ENCODE measurements at places on chromosomes 7 and 10.

GRCh38 chr10:131043039-131043691, 268.4 kb downstream of the TCERG1L start:
- no peak for DNase-seq

DNA sequence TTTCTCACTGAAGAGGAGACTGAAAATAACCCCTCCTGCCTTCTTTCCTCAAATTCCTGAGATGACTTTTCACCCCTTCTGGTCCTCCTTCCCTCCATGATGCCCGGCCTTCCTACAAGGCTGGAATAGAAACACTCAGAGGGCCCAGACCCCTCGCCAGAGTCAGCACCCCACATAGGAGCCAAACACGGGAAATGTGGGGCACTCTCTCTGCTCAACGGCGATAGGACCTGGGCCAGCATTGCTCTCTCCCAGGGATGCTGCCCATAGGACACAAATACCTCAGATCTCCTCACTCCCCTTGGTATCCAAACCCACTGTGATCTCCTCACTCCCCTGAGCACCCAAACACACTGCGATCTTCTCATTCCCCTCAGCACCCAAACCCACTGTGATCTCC, 7.4 kb downstream of the CFAP46 start:
- no peak for DNase-seq

GRCh38 chr7:20466543-20467021, 135.9 kb downstream of the ITGB8 start:
- no peak for DNase-seq

DNA sequence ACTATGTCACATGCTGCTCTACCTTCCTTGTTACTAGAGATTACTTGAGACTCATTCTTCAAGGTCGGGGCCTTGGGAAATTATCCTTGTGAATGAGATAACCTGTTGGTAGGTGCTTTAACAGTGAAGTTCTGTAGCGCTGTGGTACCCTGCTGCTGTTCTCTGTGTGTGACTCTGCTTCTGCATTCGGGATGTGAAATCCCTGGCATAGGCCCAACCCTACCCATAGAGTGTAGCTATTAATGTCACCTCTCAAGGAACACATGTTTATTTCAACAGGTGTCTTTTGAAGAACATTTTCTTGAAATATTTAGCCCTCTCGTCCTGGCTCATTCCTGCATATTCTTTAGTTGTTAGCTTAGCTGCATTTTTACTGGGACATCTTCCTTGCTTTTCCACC, 41.8 kb upstream of the TMEM236 start:
- DNase-seq = no peak

- DNase-seq = no peak
These were observed 78.4 kb downstream of the SLC16A9 start for GRCh38 chr10:59631237-59631636.

GRCh38 chr10:123245264-123245663, 91.1 kb downstream of the BUB3 start:
- DNase-seq = no peak

DNA sequence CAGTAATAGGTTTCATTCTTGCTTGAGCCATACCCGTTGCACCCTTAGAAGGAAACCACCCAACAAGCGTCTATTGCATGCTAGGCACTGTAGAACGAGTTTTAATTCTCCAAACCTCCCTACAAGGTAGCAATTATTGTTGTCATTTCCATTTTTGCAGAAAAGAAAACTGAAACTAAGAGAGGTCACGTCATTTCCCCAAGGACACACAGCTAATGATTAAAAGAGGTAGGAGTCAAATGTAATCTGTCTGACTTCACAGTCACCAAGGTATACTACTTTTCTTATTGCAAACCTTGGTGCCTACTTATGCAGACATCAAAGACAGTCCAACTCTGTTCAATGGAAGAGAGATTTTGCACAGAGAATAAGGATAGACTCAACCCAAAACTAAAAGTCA, 49.1 kb upstream of the C1QL3 start:
- no peak for DNase-seq

DNA sequence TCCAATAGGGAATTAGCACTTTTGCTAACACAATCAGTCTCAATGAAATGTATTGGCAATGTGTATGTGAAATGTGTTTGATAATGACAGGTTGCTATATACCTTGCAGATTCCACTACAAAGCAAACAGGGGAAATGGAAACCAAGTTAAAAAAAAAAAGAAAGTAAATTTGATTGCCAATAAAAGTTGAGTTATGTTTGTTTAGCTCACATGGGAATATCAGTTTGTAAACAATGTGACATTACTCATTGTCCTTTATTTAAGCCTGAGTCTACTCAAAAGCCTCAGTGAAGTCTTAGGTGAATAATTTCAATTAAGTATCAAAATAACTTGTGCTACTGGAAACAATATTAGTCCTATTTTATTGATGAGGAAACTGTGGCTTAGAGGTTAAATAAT, 285.2 kb downstream of the CACNA2D1 start:
- DNase-seq = no peak

DNA sequence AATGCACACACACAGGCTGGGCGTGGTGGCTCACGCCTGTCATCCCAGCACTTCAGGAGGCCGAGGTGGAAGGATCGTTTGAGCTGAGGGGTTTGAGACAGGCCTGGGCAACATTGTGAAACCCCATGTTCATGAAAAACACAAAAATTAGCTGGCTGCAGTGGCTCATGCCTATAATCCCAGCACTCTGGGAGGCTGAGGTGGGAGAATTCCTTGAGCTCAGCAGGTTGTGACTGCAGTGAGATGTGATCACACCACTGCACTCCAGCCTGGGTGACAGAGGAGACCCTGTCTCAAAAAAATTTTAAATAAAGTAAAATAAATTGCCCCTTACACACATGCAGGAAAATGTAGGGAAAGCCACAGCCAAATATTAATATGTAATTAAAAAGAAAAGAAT, 44.1 kb downstream of the RNF32 start:
- no peak for DNase-seq

- DNase-seq = no peak
These were observed 21.3 kb downstream of the YKT6 start for GRCh38 chr7:44222074-44222473.

- DNase-seq = no peak
These were observed 89.8 kb upstream of the PPP2R2D start for GRCh38 chr10:131810805-131811629.

- no peak for DNase-seq
These were observed 501.0 kb upstream of the GALNT17 start for GRCh38 chr7:70630818-70631457.

DNA sequence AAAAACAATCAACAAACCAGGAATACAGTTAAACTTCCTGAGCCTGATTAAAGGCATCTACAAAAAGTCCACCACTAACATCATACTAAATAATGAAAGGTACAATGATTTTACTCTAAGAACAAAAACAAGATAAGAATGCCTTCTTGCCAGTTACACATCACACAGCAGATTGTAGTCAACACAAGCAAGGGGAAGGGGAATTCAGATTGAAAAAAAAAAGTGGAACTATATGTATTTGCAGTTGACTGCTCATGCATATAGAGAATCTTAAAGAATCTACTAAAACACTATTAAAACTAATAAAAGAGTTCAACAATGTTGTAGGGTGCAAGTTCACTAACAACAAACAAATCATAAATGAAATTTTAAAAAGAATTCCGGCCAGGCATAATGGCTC, 28.5 kb downstream of the ZNF33B start:
- DNase-seq = no peak

- no peak for DNase-seq
These were observed 91.5 kb downstream of the LYZL2 start for GRCh38 chr10:30538086-30538485.

- DNase-seq = no peak
These were observed 82.3 kb upstream of the GTF2I start for GRCh38 chr7:74575083-74575784.

GRCh38 chr10:78331391-78331922, 297.8 kb downstream of the RPS24 start:
- DNase-seq = no peak

DNA sequence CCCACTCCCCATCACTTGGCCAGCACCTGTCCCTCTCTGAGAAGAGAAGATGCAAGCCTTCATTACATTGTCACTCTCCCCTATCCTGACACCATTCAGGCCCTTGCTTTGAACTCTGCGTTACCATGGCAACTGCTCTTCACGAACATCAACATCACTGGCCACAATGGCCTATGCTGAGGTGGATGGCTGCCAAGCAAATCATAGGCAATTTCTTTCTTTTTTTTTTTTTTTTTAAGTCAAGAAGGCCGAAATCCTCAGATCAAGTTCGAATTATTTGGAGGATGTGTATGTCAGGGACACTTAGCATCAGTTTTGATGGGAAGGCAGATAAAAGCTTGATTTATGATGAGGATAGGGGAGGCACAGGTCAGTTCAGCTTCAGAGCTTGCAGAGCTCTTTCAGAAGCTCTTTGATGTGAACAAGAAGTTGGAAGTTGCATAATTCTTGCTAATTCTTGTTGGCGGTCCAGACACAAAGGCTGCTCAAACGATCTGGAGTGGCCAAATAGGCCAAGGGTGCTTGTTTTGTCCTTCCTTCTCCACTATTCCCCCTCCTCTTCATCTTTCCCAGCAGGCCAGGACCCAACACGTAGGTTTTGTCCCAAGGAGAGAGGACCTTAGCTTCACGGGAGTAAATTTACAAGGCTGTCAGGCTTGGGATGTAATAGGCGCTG, 179.9 kb upstream of the NPVF start:
- DNase-seq = no peak

DNA sequence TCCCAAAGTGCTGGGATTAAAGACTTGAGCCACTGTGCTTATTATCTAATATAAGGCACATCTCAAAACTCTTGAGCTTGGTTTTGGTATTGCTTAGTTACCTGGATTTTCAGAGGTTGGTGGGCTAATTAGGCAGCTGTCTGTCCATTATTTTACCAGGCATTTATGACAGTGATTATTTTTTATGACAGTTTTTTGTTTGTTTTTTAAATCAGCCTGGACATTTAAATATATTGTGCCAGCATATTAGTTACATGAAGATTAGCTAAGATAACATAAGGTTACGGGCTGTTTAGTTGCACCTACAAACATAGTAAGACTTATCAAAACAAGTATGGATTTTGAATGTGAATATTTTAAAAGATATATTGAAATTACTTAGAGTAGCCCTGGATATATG, 2.6 kb upstream of the ZRANB1 start:
- DNase-seq = no peak

GRCh38 chr7:41003977-41004376, 698.9 kb downstream of the INHBA start:
- no peak for DNase-seq

DNA sequence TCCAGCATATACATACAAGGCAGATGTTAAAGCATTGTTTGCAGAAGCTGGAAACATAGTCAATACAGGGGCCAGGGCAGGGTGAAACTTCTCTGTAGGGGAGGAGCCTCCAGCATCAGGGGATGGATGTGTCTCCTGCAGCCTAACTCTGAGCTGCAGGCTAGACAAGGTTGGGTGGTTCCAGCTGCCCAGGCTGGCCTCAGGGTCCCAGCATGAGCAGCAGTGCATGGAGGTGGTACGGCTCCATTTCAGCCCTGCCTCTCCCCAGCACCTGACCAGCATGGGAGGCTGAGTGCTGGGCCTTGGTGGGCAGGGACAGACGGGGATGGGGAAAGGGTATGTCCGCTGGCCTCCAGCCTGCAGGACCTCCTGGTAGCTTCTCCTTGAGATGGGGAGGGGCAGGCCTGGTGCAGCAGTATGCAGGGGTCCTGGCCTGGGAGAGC, 7.4 kb upstream of the TBRG4 start:
- DNase-seq = no peak

DNA sequence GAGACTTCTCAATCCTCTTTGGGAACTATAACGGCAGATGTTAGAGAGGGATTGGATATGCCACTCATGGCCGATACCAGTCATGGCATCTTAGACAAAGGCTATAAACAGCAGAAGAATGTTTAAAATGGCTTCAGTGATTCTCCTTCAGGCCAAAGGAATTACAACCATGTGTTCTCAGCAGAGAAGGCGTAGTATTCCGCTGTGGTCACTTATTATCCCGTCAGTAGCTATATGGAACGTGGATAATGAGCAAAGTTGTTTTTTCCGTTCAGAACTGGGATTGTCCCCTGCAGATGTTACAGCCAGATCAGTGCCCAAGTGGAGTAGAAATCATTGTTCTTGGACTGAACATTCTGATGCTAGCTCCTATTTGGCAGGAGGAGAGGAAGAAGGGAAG, 43.1 kb downstream of the TEX36 start:
- DNase-seq = no peak

DNA sequence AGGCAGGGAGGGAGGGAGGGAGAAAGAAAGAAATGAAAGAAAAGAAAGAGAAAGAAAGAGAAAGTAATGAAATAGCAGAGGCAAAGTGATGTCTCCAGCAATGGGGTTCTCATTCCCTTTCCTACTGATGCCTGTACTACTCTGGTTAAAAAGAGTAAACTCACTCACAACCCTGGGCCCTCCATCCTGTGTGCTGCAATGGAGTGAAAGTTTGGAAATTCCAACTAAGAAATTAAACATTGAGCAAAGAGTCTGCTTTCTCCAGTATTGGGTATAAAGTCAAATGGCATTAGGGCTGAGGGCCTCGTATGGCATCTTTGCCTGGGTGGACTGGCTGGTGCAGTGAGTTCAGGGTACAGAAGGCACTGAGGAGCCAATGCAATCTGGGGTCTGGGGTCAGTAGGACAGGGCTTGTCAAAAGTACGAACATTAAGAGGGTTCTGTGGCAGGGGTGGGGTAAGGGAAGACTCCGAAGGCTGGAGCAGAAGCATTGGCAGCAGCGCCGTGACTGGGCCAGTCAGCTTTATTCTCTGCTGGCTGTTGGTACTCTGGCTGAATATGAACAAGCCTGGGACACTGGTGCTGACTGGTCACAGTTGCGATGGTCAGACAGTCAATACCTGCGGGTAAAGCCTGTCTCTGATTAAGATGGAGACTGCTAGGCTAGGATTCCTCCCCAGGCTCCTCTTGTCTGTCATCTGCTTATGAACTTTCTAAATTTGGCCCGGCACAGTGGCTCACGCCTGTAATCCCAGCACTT, 24.1 kb upstream of the TNS3 start:
- no peak for DNase-seq

GRCh38 chr10:18205098-18205834, 65.0 kb downstream of the CACNB2 start:
- no peak for DNase-seq

- DNase-seq = no peak
These were observed 69.5 kb upstream of the VOPP1 start for GRCh38 chr7:55641811-55642210.

DNA sequence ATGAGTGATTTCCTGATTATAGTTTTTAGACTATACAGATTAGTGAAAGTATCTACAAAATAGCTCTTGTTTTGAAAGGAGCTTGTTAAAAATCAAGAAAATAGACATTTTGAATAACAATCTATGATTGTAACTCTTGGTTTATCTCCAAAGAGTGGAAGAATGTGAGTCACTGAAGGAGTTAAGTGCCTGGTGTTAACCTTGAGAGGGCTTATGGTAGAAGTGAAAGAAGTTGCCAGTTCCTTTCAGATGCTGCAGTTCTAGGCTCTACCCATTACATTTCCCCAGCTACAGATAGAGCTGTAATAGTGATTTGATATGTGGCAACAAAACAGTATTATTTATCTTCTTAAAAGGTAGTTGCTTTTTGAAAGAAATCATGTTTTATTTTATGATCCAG, 12.7 kb downstream of the NRBF2 start:
- no peak for DNase-seq

- DNase-seq = no peak
These were observed 474.5 kb upstream of the PODXL start for GRCh38 chr7:132030883-132031282.

All from stimulated activated CD8-positive, alpha-beta memory T cell treated with anti-CD3 and anti-CD28 coated beads, Interleukin-15, amount 100 ng/mL, for 1 hour (primary cell).